ENCODE measurements at places on chromosomes 16 and 17.
A peak's percentile ranks its signal among the peaks of the same experiment; 100 is the strongest.

- DNase-seq: no peak
Measured at GRCh38 chr17:8598913-8599312, 31.6 kb downstream of the MYH10 start.

- no peak for DNase-seq
Measured at GRCh38 chr17:18323007-18323406, 7.9 kb downstream of the SMCR8 start.

DNA sequence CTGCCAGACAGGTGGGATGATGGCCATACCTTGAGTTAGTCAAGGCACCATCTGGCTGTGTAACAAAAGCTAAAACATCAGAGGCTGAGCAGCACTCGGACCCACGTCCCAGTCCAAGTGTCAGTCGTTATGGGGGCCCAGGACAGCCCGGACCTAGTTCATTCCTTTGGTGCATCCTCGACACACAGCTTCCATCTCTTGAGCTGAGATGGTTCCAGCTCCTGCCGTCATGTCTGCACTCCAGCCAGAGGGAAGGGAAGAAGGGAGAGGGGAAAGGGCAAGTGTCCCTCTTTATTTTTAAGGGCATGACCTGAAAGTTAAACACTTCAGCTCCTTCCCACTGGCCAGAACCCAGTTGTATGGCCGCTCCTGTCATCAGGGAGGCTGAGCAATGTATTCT is 218.0 kb downstream of the SEC14L1 start:
- no peak for DNase-seq

DNA sequence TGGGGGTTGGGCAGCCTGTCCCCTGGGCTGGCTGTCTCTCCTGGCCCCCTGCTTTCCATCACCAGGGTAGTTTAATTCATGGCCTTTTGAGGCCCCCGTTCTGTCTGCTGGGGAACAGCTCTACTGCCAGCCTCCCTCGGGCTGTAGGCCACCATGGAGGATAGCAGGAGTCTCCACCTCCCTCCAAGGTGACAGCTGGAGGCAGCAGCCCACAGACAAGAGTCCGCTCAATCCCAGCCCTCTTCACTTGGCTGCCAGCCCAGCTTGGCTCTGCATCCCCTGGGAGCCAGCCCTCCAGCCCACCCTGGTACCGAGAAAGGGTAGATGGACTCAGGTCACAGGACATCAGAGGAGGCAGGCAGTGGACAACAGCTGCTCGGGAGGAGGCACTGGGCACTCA is 194.6 kb upstream of the SDK2 start:
- DNase-seq: no peak

DNA sequence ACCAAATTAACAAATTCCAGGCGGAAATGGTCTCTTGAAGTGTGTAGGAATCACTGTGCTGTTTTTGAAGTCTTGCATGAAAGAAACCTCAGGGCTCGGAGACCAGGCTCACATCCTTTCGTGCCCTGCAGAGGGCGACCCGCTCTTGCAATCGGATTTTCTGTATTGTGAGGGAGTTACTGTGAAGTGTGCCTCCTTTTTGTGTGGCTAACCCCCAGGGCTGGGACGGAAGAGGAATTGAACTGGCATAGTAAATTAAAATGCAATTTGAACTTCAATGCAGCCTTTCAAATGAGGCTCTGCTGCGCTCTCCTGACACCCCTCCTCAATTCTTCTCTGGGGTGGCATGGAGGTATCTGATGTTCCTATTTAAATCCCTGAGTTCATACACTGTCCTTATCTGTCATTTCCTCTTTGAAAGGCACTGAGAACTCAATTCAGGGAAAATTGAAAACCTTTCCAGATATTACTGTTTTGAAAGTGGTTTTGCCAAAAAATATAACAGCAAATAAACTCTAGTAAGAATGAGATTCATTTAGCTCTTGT is 51.5 kb upstream of the MGAT5B start:
- no peak for DNase-seq

DNA sequence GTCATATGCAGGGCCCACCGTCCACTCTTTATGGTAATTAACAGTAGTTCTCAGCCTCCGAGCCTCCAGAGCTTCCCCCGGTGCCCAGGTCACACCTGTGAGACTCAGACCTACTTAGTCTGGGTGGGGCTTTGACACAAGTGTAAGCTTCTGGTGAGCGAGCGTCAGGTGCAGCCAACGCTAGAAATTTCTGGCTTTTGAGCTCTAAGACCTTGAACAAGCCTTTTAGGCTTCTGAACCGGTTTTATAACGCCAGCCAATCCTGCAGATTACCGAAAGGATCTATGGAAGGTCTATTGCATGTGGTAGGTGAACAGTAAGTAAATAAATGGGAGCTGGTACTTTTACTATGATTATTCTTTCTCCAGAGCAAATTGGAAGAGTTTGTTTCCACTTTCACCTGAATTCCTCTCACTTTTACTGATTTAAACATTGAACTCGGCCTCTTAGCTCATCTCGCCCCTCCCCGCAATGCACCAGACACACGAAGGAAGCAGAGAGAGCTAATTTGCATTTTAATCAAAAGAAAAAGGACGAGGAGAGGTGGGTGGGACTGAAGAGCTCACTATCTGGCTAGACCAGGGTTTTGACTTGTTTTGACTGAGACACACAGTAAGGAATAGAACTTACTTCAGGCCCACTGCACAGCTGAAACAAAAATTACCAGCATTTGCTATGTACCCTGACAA is 47.1 kb downstream of the ABAT start:
- no peak for DNase-seq

DNA sequence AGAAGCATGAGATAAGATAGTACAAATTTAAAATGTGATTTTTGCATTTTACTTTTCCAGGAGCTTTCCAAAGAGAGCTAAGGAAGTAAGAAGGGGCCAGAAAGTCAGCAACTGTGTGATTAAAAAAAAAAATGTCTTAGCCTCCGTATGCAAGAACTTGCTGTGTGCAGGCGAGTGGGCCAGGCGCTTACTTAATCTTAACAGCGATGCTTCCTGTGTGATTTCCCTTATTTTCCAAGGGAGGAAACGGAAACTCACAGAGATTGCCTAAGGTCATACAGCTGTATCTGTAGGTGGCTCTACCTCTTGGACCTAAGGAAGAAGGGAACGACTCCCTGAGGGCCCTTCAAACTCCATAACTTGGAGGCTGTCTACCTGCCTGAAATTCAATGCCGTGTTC is 11.1 kb downstream of the HS3ST3B1 start:
- no peak for DNase-seq

DNA sequence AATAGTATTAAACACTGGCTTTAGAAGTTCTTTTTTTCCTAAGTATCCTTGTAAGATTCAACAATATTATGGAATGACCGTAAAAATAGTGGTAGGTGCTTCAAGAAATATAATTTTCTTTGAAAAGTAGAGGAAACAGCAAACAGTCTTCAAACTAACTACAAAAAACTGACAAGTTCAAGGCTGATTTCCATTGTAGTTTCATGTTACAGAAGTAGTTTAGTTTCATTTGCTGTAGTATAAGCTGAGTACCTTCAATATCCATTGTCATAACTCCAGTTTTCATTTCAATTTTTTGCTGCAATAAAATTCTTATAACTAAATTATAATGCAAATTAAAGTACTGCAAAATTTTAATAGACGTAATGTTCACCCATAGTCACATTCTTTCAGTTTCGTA is 19.3 kb downstream of the PHKB start:
- DNase-seq: no peak

DNA sequence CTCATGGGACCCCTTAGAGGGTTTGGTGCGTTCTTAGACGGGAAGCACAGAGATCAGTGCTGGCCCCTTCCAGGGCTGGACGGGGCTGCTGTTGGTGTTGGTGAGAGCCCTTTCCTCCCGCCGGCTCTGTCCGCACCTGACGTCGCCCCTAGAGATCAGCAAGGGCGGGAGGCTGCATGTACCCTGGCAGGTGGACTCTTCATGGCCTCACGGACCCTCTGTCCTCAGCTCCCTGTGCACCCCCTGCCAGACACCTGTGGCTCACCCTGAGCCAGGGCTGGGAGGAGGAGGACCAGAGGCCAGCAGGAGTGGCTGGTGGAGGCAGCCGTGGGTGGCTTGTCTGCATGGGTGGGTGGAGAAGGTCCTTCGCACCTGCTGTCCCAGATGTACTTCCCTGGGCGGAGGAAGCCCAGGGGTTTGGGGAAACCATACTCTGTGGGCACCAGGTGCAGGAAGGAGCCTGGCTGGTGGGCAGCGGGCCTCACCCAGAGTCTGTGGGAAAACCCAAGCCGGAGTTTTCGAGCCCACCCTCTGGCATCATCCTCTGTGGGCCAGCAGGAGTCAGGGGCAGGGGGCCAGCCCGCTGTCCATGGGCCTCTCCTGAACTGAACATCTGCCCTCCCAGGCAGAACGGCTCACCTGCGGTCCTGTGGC is 348.6 kb downstream of the SEC14L1 start:
- DNase-seq: no peak

- DNase-seq: no peak
Measured at GRCh38 chr17:79001190-79002020, 8.2 kb downstream of the CANT1 start.

DNA sequence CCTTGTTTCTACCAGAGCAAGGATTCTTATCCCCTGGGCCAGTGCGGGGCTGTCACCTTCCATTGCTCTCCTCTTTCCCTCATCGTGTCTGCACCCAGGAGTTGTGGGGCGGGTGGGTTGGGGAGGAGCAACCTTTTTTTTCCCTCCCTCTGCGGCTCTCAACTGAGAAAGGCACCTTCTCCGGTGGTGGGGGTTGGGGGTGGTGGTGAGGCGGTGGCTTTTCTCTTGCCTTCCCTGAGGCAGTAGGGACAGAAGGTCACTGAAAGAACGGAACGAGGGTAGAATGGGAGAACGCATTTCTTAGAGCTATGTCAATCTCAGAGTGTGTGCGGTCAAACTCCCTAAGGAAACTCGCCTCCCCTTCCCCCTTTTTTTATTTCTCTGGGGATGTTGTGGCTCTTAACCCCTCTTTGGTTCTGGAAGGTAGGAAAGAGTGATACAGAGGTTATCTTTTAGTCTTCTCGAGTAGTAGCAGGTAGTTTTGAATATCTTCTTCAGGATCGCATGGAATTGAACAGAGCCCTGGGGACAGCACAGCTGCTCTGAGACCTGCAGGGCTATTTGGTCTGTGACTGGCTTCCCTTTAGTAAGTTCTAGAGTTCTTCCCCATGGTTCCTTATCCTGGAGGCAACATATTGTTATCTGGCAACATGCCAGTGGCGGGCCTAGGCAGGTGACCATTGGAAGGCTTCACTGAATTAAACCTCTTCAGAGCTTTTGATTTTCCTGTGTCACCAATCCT is 994 bp downstream of the CLTC start:
- peak; percentile 17 for DNase-seq

DNA sequence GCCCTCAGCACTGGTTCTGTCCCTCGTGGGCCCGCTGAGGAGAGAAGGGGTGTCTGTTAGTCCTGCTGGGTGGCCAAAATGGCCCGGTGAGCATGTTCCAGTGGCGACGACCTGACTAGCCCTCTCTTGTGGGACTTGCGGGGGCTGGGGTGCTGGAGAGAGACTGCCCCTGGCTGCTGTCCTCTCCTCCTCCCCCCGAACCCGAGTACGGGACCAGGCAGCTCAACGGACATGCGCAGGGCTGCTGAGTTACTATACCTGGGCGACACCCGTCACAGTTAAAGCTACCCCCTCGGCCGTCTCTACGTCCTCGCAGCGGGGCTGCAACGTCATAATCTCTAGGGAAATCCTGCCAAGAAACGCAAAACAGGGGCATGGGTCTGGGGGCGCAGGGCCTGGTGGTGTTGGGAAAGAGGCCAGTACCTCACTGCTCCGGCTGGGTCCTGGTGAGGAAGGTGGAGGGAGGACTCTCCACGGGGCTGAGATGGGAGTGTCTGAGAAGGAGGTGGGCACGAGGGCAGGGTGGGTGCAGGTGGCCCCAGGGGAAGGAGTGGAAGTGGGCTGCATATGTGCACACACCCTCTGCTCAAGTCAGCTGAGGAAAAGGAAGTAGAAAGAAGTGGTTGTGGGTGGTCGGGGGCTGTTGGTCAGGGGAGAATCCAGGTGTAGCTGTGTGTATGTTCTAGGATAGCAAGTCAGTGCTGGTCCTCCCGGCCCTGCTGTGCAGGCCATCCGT is 13.4 kb downstream of the FLOT2 start:
- DNase-seq: no peak

GRCh38 chr16:68319185-68319908 is 8.5 kb downstream of the PRMT7 start:
- DNase-seq: no peak

DNA sequence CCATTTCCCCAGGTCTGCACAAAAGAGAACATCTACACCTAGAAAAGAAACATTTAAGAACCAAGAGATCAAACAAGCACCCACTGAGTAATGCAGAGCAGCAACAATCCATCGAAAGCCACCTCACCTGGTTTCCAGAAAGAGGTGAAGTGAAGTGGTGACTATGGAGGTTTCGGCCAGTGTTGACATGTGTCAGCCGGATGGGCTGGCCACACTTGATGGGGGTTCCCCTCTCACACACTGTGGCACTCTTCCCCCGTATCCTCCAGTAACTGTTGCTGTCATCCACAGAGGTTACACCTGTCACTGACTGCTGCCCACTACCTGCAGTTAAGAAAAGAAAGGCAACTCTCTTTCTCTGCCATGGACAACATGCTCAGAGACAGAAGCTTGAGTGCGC is 6.5 kb downstream of the SDF2 start:
- no peak for DNase-seq

DNA sequence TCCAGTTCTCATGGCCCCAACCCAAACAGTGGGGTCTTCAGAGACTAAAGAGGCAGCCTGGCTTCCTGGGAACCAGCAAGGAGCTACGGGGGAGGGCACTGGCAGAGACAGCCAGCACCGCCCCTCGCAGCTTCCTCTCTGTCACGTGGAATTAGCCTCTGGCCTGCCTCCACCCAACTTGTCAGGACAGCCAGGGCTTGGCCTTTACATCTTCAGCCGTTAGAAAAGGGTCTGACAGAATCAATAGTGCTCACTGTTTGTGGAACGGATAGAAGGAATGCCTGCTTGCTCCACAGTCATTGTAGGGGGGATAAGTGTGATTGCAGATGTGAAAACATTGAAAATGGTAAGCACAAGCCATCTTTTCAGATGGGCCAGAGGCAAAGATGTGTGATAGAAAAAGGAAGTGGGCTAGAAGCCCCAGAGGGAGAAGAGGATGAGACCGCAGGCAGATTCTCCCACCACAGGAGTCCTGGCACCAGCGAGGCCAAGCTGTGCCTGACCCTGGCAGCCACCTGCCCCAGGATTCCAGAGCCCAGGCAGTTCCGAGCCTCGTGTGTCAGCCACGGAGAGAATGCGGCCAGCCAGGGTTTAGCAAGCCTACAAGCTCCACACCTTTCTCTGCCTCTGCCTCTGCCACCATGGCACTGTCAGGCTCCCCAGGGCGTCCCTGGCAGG is 18.6 kb downstream of the GRIN2C start:
- DNase-seq: peak; percentile 68

GRCh38 chr17:54899721-54900456 is 763 bp upstream of the TOM1L1 start:
- no peak for DNase-seq

DNA sequence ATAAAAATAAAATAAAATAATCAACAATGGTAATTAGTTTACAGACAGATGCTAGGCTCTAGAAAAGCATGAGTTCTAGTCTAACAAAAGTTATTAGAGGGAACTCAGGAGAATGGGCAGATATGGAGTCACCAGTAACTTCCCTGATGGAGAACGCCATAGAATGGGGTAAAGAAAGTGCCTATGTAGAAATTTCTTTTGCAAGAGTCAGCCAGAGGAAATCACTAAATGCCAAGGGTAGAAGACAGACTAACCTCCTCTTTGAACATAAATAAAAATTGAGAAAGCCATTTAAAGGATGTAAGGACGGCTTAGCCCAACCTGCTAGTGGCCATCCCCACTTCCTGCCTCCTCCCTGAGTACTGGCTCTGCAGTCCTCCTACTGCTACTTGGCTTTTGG is 141.6 kb downstream of the VPS53 start:
- no peak for DNase-seq

GRCh38 chr16:16780588-16780987 is 401.6 kb downstream of the NPIPA7 start:
- no peak for DNase-seq

Data from C1 segment of cervical spinal cord (tissue), 14 donors.